ENCODE measurements at places on chromosomes 4 and X.

DNA sequence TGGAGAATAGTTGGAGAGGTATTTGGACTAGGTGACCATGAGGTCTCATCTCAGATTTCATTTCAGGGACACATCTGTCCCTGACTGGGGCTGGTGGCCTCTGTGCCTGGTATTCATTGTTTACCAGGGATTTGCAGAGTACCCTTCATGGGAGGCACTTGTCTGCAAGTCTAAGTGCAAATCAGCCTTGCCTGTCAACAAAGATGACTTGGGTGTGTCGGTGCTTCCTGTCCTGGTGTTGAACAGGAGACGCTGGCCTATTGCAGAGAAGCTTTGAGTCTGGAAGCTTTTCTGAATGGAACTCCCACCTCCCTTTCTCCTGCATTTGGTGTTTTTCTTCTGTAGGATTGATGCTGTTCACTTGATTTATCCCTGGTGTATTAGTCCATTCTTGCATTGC lies 104.1 kb downstream of the TNIP2 start:
- no peak for DNase-seq

DNA sequence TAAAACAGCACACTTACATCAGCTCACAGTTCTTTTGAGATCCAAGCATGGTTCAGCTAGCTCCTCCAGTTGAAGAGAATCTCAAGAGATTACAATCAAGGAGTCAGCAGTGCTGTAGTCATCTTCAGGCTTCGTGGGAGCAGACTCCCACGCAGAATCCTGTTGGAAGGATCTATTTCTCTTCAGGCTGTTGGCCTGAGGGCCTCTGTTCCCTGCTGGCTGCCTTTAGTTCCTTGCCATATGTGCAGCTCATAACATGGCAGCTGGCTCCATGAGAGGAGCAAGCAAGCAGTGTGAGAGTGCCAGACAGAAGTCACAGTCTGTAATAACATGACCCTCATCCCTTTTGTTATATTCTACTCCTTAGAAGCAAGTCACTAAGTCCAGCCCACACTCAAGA lies 168.6 kb downstream of the COX18 start:
- peak; percentile 10 for DNase-seq

DNA sequence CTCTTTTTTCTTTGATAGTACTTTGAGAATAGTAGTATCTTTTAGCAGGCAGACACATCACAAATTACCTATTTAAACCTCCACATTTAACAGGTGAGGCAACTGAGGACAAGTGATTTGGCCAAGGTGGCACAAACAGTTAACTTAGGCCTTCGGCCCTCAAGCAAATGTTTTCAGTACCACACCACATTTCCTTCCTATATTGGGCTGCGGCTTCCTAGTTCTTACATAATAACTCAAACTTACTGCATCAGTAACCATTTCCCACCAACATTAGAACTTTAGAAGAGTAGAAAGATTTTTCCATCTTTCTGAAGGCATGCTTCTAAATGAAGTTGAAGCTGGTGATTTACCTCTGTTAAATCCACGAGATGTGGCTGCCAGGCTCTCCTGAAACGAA lies 63.2 kb upstream of the SLC4A4 start:
- DNase-seq = no peak

DNA sequence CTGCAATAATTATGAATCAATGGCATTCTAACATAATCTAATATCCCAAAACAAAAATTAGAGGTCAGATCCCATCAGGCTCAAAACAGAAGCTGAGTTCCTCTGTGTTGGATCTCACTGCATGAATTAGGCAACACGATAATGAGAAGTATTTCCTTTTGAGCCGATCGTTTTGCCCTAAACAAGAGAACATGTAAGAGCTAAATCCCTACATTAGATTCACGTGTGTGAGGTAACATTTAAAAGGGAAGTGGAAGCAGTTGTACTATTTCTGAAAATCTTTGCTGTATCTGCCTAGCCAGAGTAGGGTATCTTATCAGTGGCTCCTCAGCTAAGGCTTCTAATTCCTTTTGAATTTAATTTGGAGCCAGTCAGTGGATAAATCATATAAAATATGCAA lies 115.6 kb downstream of the C4orf51 start:
- DNase-seq = no peak

DNA sequence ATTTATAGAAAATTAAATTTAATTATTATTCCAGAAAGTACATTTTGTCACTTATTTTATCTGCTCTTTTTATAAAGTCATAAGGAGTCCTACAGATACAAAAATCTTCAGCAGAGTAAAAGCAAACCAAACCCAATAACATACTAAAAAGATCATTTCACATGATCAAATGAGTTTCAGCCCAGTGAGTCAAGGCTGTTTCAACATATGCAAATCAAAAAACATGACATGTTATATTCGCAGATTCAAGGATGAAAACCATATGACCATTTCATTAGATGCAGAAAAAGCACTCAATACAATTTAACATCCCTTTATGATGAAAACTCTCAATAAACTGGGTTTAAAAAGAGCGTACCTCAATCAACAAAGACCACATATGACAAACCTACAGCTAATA lies 214.3 kb downstream of the FAT4 start:
- peak; percentile 14 for DNase-seq

- peak; percentile 32 for DNase-seq
Observed at GRCh38 chrX:71291381-71291780, 7.9 kb downstream of the NONO start.

GRCh38 chrX:71615954-71616353 lies 2.4 kb downstream of the CXCR3 start:
- DNase-seq = no peak

- no peak for DNase-seq
Observed at GRCh38 chr4:112726041-112726440, 89.1 kb downstream of the LARP7 start.

GRCh38 chr4:129821073-129821472 lies 725.1 kb downstream of the C4orf33 start:
- DNase-seq = no peak

DNA sequence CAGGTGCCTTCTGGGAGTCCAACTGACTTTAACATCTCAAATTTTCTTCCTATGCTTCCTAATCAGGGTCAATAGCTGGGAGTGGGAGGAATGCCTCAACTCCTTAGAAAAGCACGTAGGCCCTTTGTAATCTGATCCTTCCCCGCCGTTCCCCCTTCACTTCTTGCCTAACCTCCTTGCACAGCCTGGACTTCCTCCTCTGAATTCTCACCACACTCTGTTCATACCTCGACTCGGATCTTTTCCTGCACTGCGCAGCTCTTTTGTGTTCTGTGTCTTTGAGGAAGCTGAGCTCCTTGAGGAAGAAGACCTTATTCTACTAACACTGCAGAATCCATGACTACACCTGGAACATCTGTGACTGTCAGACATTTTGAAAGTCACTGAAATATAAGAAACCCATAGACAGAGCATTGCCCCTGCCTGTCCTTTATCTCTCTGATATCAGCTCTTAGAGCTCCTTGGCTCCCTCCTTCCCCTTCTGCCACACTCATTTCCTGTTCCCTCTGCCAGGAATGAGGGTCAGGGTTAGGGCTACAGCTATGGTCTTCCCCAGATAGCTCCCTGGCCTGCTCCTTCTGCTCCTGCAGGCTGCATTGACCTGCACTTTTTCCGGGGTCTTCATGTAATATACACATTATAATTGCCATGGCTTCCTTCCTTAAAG lies 140.2 kb upstream of the LDB2 start:
- no peak for DNase-seq

DNA sequence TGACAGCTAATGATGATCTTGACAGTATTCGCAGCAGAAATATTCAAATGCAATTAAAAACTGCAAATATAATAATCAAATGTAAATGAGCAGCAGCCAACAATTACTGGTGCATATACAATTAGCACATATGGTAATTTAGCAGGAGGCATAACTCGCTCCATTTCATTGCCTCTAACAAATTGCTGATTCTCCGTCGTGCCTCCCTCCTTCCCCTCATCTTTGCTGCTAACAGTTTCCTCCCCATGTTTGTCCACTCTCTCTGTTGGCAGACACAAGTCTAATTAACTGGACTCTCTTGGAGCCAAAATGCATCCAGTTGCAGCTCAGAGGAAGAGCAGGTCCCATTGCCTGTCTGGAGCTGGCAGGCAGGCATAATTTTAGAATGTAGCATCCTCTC lies 210.6 kb downstream of the STK32B start:
- DNase-seq = no peak

- no peak for DNase-seq
Observed at GRCh38 chrX:24387724-24388123, 27.3 kb downstream of the SUPT20HL1 start.

DNA sequence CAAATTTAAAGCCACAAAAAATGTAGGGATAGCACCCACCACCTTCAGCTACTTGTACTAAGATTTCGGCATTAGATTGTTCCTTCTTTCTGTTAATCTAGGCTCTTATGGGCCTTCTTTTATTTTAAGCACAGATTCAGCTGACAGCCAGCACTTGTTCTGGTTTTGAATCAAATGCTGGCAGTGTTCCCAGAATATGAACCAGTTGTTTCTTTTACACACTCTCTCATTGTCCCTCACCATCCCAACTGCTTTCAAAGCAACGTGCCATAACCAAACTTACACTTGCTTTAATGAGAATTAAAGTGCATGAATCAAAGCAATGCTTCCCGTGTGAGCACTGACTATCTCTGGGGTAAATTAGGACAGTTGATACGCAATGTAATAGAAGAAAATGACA lies 744.5 kb upstream of the FAM241A start:
- DNase-seq = peak; percentile 70

- no peak for DNase-seq
Observed at GRCh38 chrX:130772776-130773143, 130.2 kb downstream of the ENOX2 start.

Measured in cardiac fibroblast (primary cell).